Chondrocyte (in vitro differentiated cells): ENCODE measurements at places on chromosomes 2 and 18. TPM values are rescaled to one million over a fixed set of nuclear protein-coding genes. Genes with fewer than 3 reads are reported as not detected.

Gene ASB18
- total RNA-seq: not detected in 3 replicates

GRCh38 chr18:13934676-13935075 is 19.3 kb upstream of the MC2R start:
- H3K27ac ChIP-seq: no peak overlapping the region
- no peak overlapping the region for H3K4me3 ChIP-seq

- H3K27ac ChIP-seq: peak overlapping the region; percentile 99
- no peaks in the 10 kb centered on the region for H3K27me3 ChIP-seq
- peaks cover 13% of the 10 kb centered on the region for H3K36me3 ChIP-seq
- H3K4me3 ChIP-seq: peak overlapping the region; percentile 87
- DNase-seq: no peak
- H3K4me1 ChIP-seq: peaks cover 33% of the 10 kb centered on the region
Observed at GRCh38 chr2:27322301-27322765, 564 bp downstream of the MPV17 start.

DNA sequence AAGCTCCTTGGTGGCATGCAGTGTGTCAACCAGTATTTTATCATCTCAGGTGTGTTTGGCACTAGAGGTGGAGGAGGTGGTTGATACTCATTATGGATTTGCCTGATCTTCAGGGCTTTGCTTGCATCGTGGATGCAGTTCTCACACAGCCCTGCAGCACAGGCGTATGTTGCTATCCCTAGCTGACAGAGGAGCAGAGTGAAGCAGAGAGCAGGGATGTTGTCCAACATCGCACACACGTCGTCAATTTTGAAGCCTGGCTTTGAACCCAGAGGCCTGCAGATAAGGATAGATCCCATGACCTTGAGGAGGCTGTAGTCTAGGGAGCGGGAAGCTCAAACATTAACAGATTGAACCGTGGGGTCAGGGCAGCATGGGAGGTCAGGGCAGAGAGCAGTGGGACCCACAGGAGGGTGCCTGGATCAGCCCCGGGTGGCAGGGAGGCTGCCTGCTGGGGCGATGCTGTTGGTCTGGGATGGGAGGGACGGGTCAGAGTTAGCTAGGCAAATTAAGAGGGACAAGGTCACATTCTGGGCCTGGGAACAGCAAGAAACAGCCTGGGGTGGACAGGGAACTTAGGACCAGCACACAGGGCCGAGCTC is 4.2 kb downstream of the RNF144A start:
- no peaks in the 10 kb centered on the region for H3K27me3 ChIP-seq
- DNase-seq: no peak
- no peaks in the 10 kb centered on the region for H3K36me3 ChIP-seq
- H3K4me3 ChIP-seq: no peak overlapping the region

Gene CHST9
- total RNA-seq: 0.56 to 1.1 TPM (median 0.82 TPM) in 3 replicates

DNA sequence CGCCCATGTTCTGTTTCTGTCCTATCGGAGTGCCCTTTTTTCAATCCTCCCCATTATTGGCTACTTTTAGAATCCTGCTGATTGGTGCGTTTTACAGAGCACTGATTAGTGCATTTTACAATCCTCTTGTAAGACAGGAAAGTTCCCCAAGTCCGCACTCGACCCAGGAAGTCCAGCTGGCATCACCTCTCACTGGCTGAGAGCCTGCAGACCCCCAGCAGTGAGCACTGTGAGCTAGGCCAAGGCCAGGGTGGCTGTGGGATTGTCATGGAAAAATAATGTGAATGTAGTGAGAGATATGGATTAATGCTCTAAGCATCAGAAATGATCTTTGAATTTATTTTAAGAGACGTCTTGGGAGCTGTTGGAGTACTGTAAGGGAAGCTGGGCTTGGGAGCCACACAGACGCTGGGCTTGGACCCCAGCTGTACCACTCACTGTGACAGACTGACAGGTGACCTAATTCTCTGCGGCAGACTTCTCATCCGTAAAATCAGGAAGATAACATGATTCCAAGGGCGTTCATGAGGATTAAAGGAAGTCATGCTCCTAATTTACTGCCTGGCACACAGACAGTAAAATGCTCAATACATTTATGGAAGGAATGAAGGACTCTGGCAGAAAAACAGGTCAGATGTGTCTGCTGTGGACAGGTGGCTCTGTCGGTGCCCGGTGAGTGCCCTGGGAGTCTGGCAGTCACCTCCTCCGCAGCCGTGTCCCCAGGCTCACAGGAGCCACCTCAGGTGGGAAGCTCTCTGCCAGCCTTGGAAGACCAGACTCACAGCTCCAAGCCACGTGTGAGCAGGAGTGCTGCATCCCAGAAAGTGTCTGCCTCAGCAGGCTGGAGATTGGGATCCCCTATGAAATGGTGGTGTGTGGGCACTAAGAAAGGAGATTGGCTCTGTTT is 105.5 kb downstream of the FAM168B start:
- DNase-seq: no peak
- H3K36me3 ChIP-seq: no peaks in the 10 kb centered on the region
- no peaks in the 10 kb centered on the region for H3K4me1 ChIP-seq
- H3K27ac ChIP-seq: no peak overlapping the region
- H3K27me3 ChIP-seq: peaks cover 19% of the 10 kb centered on the region
- H3K4me3 ChIP-seq: no peak overlapping the region

Gene BARD1
- total RNA-seq: 13.3 to 17.2 TPM (median 13.7 TPM) in 3 replicates

- no peak overlapping the region for H3K27ac ChIP-seq
- DNase-seq: no peak
- H3K4me3 ChIP-seq: no peak overlapping the region
- H3K27me3 ChIP-seq: peaks cover 14% of the 10 kb centered on the region
Observed at GRCh38 chr18:70228536-70228935, 23.0 kb upstream of the RTTN start.

Gene ABCB11
- total RNA-seq: not detected in 3 replicates

DNA sequence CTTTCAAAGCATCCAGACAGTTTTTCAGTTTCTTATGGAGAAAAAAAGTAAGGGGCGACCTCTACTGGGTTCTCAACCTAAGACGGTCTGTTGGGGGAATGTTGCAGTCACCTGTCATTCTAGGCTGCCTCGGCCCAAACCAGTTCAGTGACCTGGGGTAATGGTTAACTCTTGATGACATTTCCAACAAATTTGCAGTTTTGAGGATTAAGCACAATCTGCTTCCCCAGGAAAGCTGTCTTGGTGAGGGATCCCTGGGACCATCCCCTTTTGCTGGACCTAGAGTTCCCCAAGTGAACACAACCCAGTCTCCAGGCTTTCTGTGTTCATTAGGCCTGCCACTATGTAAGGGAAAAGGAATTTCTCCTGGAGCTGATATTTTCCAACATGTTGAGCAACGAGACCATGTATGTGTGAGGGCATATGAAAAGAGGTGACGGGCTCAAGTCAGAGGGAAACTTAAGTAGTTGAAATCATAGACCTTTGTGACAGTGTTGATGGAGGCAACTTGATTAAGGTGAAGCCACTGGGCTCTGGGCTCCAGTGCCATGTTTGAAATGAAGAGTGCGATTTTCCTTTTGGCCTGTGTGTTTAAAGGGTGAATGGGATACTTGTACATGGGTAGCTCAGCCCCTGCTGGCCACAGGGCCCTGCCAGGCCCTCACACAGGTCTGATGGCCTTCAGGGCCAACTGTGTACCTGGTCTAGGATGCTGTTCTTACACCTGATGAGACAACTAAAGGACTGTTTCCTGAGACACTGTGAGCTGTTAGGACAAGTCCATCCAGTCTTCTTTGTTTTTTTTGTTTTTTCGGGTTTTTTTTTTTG is 27.0 kb downstream of the FOSL2 start:
- H3K4me1 ChIP-seq: peaks cover 51% of the 10 kb centered on the region
- peaks cover 21% of the 10 kb centered on the region for H3K36me3 ChIP-seq
- H3K27ac ChIP-seq: no peak overlapping the region
- peak; percentile 32 for DNase-seq

GRCh38 chr2:224860786-224861185 is 144.6 kb upstream of the CCDC195 start:
- peaks cover 4% of the 10 kb centered on the region for H3K4me1 ChIP-seq
- H3K27ac ChIP-seq: no peak overlapping the region
- DNase-seq: no peak
- no peaks in the 10 kb centered on the region for H3K27me3 ChIP-seq
- H3K36me3 ChIP-seq: peaks cover 2% of the 10 kb centered on the region

- H3K4me3 ChIP-seq: no peak overlapping the region
- H3K36me3 ChIP-seq: no peaks in the 10 kb centered on the region
- no peaks in the 10 kb centered on the region for H3K4me1 ChIP-seq
Observed at GRCh38 chr2:56347881-56348280, 164.1 kb downstream of the CCDC85A start.

DNA sequence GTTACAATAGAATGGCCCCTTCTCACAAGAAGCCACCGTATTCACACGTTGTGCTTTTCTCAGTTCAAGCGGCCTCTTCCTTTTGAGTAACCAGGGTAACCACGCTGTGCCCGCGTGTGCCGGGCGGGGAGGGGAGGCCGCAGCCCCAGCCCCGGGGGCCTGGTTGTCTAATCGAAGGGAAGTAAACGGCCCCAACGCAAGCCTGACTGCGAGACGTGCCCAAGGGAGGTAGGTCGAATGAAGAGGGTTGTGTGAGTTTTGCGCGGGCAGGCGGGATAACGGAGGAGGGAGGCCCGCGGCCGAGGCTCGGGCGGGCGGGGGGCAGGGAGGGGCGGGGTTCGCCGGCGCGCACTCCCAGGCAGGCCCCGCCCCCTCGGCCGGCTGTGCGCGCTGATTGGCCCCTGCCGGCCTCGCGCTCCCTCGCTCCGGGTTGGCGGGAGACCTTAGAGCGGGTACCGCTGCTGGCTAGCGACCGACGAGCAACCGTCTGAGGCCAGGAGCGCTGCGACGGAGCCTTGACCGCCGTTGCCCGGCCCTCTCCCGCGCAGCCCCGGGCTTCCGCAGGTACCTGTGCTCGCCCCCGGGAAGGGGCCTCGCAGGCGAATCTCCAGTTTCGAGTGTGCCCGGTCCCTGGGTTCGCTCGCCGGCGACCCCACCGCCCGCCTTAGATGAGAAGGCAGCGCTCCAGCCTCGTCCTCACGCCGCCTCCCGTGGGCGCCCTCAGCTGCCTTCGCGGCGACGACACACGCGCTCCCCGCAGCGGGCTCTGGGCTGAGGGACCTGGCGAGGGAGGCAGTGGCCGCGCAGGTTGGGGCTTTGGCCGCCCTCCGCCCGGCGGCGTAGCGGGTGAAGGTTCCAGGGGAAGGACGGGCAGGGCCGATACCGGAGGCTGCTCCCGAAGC is at the start of gene SPDYA:
Gene SPDYA, plus strand, starts transcription at position 451 of the 902 bp plus-strand sequence. CDS start 5,181 bp downstream, outside the sequence.
- H3K36me3 ChIP-seq: peaks cover 12% of the 10 kb centered on the region
- no peaks in the 10 kb centered on the region for H3K27me3 ChIP-seq
- peak; percentile 93 for DNase-seq
- H3K4me3 ChIP-seq: peak within 1 kb of the TSS; percentile 69
- H3K4me1 ChIP-seq: peaks cover 21% of the 10 kb centered on the region
- peak within 1 kb of the TSS; percentile 66 for H3K27ac ChIP-seq

GRCh38 chr2:85796341-85797262 is 42.8 kb downstream of the ATOH8 start:
- DNase-seq: peak; percentile 77
- peaks cover 10% of the 10 kb centered on the region for H3K27me3 ChIP-seq
- H3K4me1 ChIP-seq: peaks cover 62% of the 10 kb centered on the region
- H3K4me3 ChIP-seq: no peak overlapping the region
- H3K36me3 ChIP-seq: peaks cover 7% of the 10 kb centered on the region

Gene ARHGAP15
- total RNA-seq: 0.36 to 0.42 TPM in 2 of 3 replicates, not detected in the other

Gene KYNU
- total RNA-seq: 0.38 TPM in 1 of 3 replicates, not detected in the others
